ENCODE measurements at places on chromosomes 4 and X.

DNA sequence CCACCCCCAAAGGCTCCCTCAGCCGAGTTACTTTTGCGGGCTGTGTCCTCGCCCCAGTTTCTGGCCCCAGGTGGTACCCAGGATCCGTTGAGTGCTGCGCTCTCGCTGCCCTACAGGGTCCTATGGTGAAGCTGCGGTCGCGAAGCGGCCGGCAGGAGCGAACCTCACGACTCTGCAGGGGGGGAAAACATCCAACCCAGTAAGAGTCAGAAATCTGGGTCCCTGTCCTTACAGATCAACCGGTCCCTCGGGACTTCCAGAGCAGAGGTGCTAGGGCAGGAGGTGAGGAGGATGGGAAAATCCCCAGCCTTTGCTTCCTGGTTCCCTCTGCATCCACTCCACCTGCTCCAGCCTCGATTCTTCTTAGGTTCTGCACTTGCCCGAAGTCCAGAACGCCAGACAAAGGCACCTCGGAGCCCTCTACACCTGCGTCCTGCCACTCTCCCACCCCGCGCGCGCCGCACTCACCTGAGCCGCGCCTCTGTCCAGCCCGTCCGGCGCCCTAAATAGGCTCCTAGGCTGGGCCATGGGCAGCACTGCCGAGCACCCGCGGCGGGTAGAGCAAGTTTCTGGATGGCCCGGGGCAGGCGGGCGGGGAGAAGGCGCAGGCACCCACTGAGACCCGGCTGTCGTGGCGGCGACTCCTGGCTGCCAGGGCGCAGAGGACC, at the start of gene HS3ST1:
TSS of gene HS3ST1 (minus strand) at position 664 of the 668 bp plus-strand sequence. CDS start 28,889 bp downstream, outside the sequence.
- no peak for DNase-seq

- no peak for DNase-seq
These were observed 180.9 kb upstream of the NUDT10 start for GRCh38 chrX:51151734-51152133.

DNA sequence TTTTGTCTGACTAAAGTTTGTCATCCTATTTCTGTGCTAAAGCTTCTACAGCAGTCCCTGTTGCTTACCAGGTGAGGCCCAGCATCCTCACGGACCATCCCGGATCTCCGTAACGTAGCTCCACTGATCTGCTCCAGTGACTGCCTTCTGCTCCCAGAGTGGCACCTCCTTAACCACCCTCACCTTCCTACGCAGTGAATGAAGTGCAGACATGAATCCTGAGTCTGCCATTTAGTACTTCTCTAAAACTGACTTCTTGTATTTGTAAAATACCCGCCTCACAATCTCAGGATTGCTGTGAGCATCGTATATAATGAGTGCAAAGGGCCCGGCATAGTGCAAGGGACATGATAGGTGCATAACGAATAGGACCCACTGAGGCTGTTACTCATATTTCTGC, 27.7 kb upstream of the ACSL1 start:
- DNase-seq: no peak

- no peak for DNase-seq
These were observed 1806.7 kb upstream of the PCDH7 start for GRCh38 chr4:28913466-28913865.

DNA sequence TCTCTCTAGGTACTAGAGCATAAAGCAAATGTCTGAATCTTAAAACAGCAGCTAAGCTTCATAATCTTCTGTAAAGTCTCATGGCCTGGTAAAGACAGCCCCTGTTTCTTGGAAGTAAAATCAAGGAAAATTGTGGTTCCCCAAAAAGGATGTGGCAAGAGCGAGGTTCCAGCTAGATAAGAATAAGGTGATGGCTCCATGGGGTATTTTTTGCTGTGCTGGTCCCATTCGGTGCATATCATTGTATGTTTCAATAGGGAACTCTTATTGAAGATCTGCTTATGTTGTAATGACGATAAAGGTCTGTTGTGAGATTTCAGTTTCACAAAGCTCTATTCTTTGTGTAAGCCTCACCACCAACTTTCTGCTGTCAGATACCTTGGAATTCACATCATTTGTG, 316.9 kb upstream of the NOCT start:
- no peak for DNase-seq

DNA sequence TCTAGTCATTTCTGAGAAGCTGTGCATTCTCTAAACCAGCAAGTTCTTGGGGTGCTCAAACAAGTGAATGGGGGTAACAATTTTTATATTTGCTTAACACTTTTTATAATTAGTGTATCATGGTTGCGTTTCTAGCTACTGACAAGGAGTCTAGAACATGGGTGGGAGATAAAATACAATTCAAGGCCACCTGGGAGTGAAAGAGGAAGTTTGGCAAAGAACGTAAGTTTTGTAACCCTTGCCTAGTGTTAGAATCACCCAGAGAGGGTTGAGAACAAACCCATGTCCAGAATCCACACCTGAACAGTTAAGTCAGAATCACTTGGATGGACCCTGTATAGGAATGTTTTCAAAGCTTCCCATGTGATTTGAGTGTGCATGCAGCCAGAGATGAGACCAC, 92.7 kb downstream of the AFF2 start:
- DNase-seq: no peak

All from CD4-positive, alpha-beta memory T cell (primary cell).